ENCODE measurements at places on chromosomes 11 and 22.

GRCh38 chr11:62000539-62001446 lies 33.4 kb upstream of the FTH1 start:
- no peak for DNase-seq

DNA sequence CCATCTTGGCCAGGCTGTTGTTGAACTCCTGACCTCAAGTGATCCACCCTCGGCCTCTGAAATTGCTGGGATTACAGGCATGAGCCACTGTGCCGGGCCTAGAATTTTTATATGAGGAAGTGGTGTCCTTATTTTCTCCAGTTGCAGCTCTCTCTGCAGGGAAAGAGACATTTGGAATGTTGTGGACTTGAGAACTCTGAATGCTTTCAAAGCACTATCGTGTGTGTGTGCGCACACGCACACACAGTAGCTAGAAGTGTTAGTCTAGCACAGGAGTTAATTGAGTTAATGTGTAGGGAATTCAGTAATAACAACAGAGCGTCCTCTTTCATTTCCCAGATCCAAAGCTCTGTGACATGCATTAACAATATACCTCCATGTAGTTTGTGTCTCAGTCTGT lies 164.0 kb upstream of the RASSF10 start:
- no peak for DNase-seq

- no peak for DNase-seq
Observed at GRCh38 chr11:69364921-69365320, 71.0 kb downstream of the MYEOV start.

- DNase-seq: no peak
Observed at GRCh38 chr22:32723643-32724042, 77.9 kb upstream of the TIMP3 start.

- no peak for DNase-seq
Observed at GRCh38 chr11:119453881-119454280, 30.9 kb upstream of the THY1 start.

DNA sequence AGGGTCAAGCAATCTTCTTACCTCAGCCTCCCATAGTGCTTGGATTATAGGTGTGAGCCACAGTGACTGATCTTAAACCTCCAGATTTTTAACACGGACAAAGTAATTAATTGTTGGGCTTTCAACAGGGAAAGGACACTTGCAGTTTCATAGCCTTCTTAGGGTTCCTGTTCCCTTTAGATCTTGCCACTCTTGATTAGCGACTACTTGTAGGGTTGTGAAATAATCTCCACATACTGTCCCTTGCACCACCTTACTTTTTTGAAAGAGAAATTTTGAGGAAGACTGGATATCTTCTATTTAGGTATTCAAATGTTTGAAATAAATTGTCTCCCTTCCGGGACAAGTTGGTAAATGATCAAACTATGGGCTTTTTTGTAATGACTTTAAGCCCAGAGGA lies 7.6 kb downstream of the MS4A4E start:
- DNase-seq: no peak

GRCh38 chr11:71486320-71486719 lies 33.3 kb downstream of the NADSYN1 start:
- DNase-seq: no peak

DNA sequence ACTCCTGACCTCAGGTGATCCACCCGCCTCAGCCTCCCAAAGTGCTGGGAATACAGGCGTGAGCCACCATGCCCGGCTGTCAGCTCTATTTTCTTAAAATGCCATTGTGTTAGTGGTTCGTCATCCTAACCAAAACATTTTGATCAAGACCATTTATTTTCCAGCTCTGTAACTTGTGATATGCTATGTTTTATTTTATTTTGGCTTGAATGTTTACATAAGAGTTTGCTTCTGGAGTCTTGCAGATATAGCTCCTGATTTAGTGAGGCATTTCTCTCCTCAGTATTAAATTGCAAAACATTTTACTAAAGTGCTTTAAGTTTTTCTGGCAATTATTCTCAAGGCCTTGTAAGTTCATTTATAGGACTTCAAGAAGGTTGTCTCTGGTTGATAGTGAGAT lies 4.4 kb downstream of the EP300 start:
- no peak for DNase-seq

- no peak for DNase-seq
Observed at GRCh38 chr22:31747441-31747840, 2.5 kb downstream of the PRR14L start.

DNA sequence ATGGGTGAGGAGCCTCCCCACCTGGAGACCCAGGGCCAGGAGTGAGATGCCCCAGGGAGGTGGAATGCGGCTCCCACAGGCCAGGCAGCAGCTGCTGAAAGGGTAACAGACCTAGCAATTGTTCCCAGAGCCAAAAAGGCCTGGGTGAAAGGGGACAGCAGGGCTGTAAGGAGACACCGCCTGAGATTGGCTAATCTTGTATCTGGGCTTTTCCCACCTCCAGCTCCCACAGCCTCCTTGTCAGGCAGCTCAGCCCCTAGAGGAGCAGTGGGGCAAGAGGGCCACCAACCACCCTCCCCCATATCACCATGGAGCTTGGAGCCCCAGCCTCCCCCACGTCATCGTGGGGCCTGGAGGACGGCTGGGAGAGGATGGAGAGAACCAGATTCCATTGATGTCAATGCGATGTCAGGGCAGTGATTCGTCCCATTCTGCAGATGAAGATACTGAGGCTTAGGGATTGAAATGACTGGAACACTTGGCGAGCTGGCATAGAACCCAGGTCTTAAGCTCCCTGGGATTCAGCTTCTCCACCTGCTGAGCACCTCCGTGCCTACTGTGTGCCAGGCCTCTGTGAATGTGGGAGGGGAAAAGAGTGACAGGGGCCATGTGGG lies 2.9 kb upstream of the MGAT3 start:
- DNase-seq: no peak

DNA sequence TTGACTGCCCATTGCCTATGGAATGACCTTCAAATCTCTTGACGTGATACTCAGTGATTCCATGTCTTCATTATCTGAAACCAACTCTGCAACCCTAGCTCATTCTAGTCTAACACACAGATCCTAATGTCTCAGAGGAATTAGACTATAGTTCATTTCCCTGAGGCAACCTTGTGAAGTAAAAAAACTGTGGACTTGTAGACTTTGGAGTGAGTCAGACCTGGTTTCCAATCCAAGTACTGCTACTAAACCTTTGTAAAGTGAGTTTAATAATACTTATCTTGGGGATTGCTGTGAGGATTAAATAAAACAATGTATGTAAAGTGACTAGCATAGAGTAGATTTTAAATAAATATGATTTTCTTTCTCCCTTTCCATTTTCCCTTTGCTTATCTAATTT lies 226.1 kb downstream of the BLID start:
- no peak for DNase-seq

DNA sequence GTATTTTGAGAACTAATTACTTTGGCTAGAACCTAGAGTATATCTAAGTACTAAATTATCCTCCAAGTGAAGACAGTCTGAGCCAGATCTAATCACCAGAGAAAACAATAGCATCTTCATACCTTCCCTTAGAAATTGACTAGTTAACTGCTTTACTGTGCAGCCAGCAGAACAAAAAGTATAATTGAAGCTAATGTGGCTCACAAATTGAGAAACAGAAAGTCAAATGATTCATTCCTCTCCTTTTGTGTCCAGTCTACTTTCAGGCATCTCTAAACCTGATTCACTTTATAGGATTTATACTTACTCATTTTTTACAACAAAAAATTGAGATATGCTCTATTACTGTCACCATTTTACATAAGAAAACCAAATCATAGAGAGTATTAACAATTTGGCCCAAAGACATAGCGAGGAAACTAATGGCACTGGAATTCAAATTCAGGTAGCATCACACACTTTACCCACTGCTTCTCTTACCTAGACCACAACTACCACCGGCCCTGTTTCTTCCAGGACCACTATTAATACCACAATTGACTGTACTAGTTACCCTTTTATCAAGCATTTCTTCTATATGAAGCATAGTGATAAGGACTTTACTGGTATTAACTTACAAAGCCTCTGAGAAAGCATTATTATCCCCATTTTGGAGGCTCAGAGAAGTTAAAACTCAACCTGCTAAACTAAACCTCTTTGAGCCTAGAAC lies 1402.6 kb upstream of the TENM4 start:
- DNase-seq: no peak

DNA sequence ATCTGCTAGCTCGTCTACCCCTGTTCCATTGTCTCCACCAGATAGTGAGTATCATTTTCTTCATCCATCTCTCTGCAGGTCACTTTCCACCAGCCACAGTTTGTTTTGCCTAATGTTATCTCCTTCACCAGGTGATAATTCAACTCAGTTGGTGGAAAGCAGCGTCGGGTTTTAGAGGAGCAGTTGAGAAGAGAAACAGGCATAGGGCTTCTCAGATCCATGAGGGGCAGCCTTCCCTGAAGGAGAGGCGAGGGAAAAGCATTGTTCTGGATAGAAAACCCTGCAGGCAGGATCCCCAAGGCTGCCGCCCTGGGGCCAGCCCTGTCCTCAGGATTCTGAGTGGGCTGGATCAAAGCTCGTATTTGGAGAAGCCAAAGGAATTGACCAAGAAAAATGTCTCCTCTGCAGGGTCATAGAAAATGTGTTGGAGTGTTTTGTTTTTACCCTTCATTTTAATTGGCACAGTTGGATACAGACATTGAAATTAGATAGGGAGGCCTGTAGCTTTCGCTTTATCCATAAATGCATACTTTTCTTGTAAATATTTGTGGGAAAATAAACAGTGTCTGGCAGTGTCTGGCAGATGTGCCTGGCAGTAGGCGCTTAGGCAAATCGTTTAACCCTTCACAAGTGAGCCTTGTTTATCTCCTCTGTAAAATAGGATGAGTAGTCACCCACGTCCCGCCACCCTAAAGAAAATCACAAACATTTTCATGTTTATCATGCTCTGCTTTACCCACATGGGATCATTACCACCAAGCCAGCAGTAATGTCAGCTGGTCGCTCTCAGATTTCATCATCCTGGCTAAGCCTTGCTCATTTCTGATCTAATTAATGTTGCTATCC lies 73.4 kb upstream of the TTC12 start:
- DNase-seq: no peak

- DNase-seq: no peak
Observed at GRCh38 chr11:58945663-58946062, 6.4 kb downstream of the GLYATL1 start.

DNA sequence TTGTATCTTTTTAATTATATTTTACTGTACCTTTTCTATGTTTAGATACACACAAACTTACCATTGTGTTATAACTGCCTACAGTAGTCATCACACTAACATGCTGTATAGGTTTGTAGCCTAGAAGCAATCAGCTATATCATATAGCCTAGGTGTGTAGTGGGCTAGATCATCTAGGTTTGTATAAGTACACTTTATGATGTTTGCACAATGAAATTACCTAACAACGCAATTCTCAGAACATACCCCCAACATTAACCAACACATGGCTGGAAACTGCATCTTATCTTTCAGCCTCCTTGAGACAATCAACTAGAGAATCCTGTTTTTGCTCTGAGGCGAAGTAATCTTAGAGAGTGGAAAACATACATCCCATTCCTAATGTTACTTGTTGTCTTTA lies 60.2 kb upstream of the MTMR2 start:
- no peak for DNase-seq

GRCh38 chr11:20156876-20157613 lies 3.2 kb downstream of the DBX1 start:
- peak; percentile 73 for DNase-seq
